Melanocyte of skin (primary cell): ENCODE measurements at places on chromosomes 11 and 22. TPM values are rescaled to one million over a fixed set of nuclear protein-coding genes. Genes with fewer than 3 reads are reported as not detected.

Gene USP2
- 0.31 and 0.33 TPM in 2 replicates for total RNA-seq

Gene ZW10
- total RNA-seq = 26.6 and 31.0 TPM in 2 replicates

Gene SMDT1
- total RNA-seq = 1.3 and 4.6 TPM in 2 replicates

Gene POU2AF1
- total RNA-seq = under 0.01 TPM in 1 of 2 replicates, not detected in the other

Gene ACAD8
- total RNA-seq = 16.5 and 21.1 TPM in 2 replicates

Gene MPEG1
- total RNA-seq = not detected in 2 replicates

Gene MMP12
- not detected in 2 replicates for total RNA-seq

Gene RTN4R
- total RNA-seq = 2.4 and 6.9 TPM in 2 replicates

Gene MS4A4A
- total RNA-seq = not detected in 2 replicates

Gene CARD10
- total RNA-seq = 0.73 TPM in 1 of 2 replicates, not detected in the other

Gene CNTF
- total RNA-seq = 2.1 and 3.3 TPM in 2 replicates

Gene APOL3
- 1.5 and 1.7 TPM in 2 replicates for total RNA-seq

Gene SCARF2
- total RNA-seq = 3.1 and 10.9 TPM in 2 replicates

Gene ANGPTL5
- not detected in 2 replicates for total RNA-seq

Gene RASL10A
- total RNA-seq = not detected in 2 replicates

Gene SCT
- not detected in 2 replicates for total RNA-seq

Gene NTM
- 13.1 and 27.0 TPM in 2 replicates for total RNA-seq

Gene DEPDC7
- total RNA-seq = 19.3 and 29.1 TPM in 2 replicates
